ENCODE measurements at places on chromosomes 7 and 10.

GRCh38 chr7:13151978-13152377, 464.5 kb downstream of the ARL4A start:
- DNase-seq, result no peak

DNA sequence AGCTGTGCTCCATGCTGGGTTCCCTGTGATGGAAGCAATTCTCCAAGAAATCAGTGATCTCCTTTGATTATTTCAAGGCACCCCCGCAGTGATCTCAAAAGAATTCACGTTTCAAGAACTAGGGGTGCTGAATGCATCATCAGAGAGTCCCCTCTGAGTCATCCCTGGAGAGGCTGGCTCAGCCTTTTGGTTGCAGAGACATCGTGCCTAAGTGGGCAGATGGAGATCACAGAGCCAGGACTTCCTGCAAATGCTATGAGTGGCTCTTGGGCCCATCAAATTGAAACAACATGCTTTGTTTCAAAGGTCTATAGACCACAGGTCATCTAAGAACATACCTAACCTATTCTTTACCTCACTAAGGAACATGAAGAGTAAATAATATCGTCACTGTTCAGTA, 41.5 kb upstream of the PLEKHA1 start:
- no peak for DNase-seq

DNA sequence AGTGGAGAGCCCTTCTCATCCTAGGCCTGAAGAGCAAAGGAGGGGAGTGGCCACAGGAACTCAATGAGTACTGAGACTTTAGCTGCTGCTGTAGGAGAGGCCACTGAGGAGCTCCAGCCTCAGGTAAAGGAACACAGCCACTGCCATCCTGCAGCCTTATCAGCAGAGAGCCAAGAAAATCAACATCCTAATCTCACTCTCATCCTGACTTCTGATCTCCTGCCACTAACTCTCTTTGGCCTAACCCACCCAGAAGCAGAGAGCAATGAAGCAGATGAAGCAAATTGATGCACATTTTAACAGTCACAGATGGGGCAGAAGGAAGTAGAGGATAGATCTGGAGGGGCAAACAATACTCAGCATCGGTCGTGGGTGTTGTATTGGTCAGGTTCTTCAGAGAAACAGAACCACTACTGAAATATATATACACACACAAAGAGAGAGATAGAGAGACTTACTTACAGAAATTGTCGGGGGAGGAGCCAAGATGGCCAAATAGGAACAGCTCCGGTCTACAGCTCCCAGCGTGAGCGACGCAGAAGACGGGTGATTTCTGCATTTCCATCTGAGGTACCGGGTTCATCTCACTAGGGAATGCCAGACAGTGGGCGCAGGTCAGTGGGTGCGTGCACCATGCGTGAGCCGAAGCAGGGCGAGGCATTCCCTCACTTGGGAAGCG, 297.6 kb downstream of the MTERF1 start:
- DNase-seq, result no peak

DNA sequence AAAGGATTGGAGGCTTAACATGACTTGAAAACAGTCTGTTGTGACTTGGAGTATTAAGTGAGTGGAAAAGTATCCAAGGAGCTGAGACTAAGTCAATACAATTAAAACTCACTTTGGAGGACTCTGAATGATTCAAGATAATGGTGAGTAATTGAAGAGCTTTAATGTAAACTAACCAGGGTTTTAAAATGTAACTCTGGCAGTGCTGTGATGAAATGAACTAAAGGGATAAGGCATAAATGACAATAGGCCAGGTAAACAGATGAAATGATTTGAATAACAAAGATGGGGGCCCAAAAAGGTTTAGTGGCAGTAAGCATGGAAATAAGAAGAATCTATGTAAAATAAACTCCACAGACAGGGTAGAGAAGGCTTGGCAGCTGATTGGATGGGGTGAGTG, 316.5 kb upstream of the CACNA2D1 start:
- DNase-seq, result no peak

DNA sequence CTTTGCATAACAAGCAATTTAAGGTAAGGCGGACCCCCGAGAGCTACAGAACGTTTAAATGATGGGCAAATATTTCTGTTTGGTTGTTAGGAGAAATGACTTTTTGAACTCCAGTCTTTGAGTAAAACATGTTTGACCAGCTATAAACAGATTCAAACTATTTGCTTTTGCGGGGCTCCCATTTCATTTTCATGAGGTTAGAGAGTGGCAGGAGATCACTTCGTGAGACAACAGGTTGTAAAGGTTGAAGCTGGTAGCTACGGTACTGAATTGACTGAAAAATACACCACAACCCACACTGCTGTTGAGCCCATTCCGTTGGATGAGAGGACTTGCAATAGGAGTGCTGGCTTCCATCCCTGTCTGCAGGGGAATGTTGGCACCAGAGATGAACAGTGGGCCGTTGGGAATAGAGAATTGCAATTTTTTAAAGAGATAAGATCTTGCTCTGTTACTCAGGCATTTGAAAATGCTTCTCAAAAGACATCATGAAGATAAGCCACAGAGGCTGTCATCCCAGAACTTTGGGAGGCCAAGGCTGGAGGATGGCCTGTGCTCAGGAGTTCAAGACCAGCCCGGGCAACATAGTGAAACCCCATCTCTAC, 65.7 kb upstream of the CARD11 start:
- no peak for DNase-seq

DNA sequence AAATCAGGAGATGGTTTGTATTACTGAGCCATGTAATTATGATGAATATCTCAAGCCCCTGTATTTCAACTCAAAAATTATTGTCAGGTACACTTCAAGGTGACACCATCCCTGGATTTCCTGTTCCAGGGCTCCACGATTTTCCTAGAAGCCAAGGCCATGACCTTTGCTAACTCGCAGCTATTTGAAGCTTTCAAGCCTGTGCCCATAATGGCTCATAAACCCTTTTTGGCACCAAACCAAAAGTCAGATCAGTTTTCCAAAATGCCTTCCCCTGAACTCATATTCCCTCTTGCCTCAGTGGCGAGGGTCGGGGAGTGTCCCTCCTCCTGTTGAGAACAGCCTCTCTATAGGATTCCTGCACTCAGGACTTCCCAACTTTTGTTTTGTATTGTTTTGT, 70.8 kb downstream of the HIP1 start:
- no peak for DNase-seq

GRCh38 chr10:86342111-86342863, 24.3 kb downstream of the GRID1 start:
- no peak for DNase-seq

GRCh38 chr7:91778416-91778815, 102.1 kb downstream of the MTERF1 start:
- DNase-seq, result no peak

GRCh38 chr10:25047591-25048301, 31.3 kb downstream of the THNSL1 start:
- DNase-seq, result no peak

DNA sequence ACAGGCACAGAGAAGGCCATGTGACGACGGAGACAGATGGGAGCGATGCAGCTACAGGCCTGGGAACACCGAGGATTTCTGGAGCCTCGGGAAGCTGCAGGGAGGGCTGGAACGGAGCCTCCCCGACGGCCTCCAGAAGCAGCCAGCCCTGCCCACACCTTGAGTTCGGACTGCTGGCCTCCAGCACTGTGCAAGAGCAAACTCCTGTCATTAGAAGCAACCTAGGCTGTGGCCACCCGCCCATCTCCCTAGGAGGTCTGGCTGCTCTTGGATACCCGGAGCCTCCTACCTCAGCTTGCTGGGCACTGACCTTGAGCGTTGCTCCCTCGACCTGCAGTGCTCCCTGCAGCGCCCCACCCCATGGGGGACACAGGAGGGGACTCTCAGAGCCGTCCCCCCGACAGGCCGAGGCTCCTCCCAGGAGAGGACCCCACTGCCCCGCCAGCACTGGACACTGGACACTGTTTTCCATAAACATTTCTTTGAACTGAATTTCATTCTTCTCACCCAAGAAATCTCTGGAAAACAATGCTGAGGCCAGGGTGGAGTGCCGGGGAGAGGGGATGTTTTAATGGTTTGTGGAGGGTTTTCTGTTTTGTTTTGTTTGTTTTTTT, 22.5 kb upstream of the TNRC18 start:
- DNase-seq, result no peak

DNA sequence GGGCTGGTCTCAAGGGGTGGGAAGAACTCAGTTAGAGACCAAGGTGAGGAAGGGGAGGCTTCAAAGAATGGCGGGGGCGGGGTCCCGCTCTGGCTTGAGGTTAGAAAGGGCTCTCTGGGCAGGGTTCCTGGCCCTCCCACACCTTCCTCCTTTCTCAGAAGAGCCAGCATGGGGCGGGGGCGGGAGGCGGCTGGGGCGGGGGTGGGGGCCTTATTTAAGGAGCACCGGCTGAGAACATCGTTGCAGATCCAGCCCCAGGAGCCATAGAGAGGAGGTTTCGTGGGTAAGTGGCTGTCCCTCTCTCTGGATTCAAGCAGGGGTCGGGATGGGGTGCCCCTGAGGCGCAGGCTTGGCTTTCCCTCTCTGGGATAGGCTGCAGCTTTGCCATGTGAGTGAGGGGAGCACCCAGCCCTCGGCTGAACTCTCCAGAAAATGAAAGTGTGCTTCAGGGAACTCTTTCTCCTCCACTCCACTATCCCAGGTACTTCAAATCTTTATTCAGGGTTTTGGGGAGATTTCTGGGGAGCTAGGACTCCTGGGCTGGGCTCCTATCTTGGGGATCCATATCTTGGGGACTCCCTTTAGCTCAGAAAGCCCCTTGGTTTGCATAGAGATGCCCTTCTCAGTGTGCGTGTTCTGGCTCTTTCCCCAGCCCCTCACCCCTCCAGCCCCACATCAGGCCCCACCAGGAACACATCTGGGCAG, 3.3 kb upstream of the CUEDC2 start:
- DNase-seq, result peak; percentile 43

DNA sequence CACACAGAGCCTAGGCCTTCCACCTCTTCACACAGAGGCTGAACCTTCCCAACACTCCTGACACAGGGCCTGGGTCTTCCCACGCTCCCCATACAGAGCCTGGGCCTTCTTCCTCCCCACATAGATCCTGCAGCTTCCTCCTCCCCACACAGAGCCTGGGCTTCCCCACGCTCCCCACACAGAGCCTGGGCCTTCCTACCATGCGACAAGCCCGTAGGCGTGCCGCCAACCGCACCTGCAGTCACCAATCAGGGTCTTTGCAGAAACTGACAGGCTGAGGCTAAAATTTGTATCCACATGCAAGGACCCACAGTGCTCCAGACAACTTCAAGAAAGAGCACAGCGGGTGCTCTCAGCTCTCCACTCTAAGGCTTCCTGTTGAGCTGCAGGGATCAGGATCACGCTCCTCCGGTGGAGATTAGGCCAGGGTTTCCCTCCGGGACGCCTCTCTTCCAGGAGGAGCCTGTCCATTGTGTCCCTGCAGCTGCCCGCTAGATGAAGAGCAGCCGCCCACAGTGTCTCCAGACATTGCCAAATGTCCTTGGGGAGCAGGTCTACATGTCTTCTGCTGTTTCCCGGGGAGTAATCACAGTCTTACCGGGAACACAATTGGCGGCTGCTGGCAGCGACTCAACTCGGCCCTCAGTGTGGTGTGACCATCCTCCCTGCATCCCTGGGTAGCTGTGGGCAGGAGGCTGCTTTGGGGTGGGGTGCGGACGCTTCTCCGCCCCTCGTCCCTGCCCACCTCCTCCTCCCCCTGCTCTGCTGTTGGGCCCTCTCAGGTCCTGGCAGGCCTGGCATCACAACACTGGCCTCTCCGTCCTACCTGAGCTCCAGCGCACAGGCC, 9.7 kb downstream of the CFAP46 start:
- DNase-seq, result no peak

GRCh38 chr10:92839191-92840085, 8.9 kb upstream of the EXOC6 start:
- DNase-seq, result peak; percentile 43

GRCh38 chr10:117581961-117582360, 39.4 kb downstream of the EMX2 start:
- DNase-seq, result no peak

DNA sequence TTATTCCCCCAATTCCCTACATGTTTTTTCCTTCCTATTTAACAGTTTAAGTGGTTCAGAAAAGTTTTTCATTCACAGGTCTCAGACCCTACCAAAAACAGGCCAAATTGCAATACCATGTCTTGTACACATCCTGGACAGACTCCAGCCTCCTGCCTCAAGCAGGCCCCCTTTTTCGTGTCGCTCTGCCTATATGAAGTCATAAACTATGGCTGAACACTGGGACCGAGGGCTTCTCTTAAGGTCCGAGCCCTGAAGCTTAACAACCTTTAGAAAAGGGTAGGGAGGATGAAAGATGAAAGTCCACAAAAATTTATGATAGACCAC, 1.4 kb downstream of the FBXW4 start:
- DNase-seq, result no peak

DNA sequence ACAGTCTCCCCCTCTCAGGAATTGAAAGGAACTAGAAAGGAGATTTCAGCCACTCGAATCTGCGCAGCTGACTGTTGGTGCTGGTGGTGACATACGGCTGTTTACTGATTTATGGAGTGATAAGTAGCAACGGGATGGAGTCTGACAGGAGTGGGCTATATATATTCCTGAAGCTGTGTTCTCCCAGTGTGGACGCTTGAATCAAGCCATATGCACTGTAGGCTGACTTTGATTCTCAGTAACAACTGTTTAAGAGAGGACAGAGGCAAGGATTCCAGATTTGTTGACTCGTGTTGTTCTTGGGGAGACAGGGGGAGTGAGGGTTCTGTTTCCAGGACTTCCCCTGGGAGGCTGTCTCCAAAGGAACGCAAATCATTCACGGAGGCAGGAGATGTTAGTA, 260.1 kb upstream of the AUTS2 start:
- no peak for DNase-seq

GRCh38 chr10:50992356-50992901, 81.9 kb upstream of the PRKG1 start:
- DNase-seq, result no peak

- DNase-seq, result no peak
Measured at GRCh38 chr10:113905756-113906155, 51.3 kb downstream of the NHLRC2 start.

GRCh38 chr10:100043344-100043743, 33.6 kb upstream of the DNMBP start:
- no peak for DNase-seq

GRCh38 chr7:20233362-20233761, 16.2 kb upstream of the MACC1 start:
- no peak for DNase-seq

GRCh38 chr7:8988267-8988666, 554.9 kb downstream of the NXPH1 start:
- DNase-seq, result no peak

DNA sequence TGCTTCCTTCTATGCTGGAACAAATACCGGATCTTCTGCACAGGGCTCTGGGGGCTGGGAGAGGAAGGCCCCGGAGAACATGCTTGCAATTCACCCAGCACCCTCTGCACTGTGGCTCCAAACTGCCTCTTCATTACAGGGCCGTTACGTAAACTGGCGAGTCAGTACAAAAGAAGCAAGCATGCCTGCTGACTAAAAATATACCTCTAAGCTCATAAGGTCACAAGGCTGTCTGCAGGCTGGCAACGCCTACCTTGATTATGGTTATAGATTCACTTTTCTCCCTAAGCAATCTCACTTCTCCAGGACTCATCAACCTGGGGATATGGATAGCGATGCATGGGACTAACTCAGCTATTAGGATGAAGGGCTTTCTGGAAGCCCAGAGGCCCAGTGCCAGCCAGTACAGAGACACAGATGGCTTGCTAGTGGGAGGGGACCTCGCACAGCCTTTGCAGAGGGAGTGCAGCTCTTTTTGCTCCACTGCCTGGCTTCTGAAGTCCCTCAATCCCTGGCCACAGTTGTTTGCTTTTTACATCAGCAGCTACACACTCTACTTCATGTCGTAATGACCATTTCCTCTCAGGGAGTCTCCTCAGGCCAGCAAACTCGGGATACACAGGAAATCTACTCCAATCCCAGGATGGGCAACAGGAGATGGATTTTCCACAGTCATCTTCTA, 96.1 kb downstream of the SH3PXD2A start:
- no peak for DNase-seq
